ENCODE measurements at places on chromosomes 13 and 19.

DNA sequence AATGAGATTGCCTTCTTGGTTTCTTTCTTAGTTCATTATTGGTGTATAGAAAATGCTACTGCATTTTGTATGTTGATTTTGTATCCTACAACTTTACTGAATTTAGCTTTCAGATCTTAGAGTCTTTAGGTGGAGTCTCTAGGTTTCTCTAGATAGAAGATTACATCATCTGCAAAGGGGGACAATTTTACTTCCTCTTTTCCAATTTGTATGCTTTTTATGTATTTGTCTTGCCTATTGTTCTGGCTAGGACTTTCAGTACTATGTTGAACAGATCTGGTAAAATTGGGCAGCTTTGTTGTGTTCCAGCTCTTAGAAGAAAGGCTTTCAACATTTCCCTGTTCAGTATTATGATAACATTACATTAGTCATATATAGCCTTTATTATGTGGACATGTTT, 101.0 kb upstream of the SPRY2 start:
- no peak for DNase-seq
- H3K4me1 ChIP-seq: no peaks in the 10 kb centered on the region
- H3K4me3 ChIP-seq: no peak overlapping the region
- no peak overlapping the region for H3K27ac ChIP-seq
- no peaks in the 10 kb centered on the region for H3K27me3 ChIP-seq

- H3K4me3 ChIP-seq: no peak overlapping the region
- no peaks in the 10 kb centered on the region for H3K27me3 ChIP-seq
- no peak overlapping the region for H3K27ac ChIP-seq
- no peaks in the 10 kb centered on the region for H3K36me3 ChIP-seq
Measured at GRCh38 chr13:106212386-106213010, 323.0 kb downstream of the EFNB2 start.

DNA sequence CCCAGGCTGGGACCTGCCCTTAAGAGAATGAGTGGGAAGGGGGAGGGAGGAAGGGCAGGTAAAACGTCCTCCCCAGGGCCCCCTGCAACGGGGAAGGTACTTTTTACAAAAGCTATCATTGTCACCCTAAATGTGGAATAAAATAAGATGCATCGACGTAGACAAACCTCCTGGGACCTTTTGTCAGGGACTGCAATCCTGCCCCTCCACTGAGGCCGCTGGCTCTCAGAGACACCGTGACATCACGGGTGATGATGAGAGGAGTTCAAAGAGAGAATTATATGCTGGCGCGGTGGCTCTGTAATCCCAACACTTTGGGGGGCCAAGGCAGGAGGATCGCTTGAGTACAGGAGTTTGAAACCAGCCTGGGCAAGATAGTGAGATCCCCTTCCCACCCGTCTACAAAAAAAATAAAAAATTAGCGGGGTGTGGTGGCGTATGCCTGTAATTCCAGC, 1.8 kb upstream of the MYBPC2 start:
- H3K27ac ChIP-seq: no peak overlapping the region
- H3K4me1 ChIP-seq: peaks cover 27% of the 10 kb centered on the region
- H3K36me3 ChIP-seq: no peaks in the 10 kb centered on the region

DNA sequence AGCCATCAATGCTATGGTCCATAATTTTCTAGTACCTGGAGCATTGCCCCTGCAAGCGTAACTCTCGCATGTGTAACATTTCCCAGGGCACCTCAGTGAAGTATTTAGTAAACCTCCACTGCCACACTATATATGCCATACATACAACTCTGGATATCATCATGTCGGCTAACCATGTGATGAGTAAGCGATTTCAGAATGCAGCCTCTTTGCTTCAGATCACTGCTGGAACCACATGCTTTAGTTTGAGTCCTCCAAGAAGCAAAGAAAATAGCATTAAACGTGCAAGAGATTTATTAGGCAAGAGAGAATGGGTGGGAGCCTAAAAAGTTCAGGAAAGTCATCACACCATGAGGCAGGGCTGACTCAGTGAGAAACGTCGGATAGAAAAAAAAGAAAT, 635.6 kb upstream of the SLITRK5 start:
- DNase-seq: no peak
- no peaks in the 10 kb centered on the region for H3K36me3 ChIP-seq
- no peak overlapping the region for H3K4me3 ChIP-seq

GRCh38 chr13:85544756-85545155, 254.5 kb downstream of the SLITRK6 start:
- H3K27me3 ChIP-seq: no peaks in the 10 kb centered on the region
- H3K27ac ChIP-seq: no peak overlapping the region
- H3K36me3 ChIP-seq: no peaks in the 10 kb centered on the region
- no peak for DNase-seq

DNA sequence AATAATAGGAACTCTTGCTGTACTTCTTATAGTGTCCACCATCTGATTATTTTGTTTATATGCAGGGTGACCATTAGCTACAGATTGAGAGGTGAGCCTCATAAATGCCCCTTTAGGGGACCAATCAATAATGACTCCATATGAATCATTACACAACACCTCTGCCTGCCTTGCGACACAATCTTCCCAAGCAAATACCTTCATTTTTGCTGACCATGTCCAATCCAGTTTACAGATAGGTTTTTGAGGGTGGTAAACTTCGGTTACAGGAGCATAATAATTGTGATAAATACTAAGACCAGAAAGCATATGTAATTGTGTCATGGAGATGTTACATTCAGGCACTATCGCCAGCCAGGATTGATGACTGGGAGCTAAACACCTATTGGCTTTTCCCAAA, 23.6 kb upstream of the IL17D start:
- no peak for DNase-seq
- H3K4me1 ChIP-seq: peaks cover 6% of the 10 kb centered on the region

DNA sequence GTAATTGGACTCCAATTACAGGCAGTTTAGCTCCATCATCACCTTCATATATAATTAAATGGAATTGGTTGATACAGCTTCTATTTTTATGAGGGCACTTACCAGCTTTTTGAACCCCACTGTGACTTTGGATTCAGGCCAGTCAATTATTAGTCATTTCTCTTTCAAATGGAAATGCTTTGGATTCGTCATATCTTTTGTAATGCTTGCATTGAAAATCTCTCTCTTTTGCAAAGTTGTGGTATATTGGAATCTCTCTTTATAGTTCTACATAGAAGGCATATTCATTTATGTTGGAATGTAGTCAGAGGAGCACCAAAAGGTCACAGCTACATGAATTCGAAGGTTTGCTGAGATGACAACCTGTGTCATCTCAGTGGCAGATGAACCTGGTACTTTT, 1074.3 kb upstream of the SLC10A2 start:
- no peak for DNase-seq
- no peaks in the 10 kb centered on the region for H3K27me3 ChIP-seq
- H3K4me3 ChIP-seq: no peak overlapping the region
- no peaks in the 10 kb centered on the region for H3K36me3 ChIP-seq

GRCh38 chr19:1747285-1748114, 5.8 kb upstream of the ONECUT3 start:
- H3K36me3 ChIP-seq: no peaks in the 10 kb centered on the region
- DNase-seq: no peak
- H3K27ac ChIP-seq: no peak overlapping the region

GRCh38 chr13:39751805-39752204, 96.3 kb downstream of the COG6 start:
- DNase-seq: no peak
- no peaks in the 10 kb centered on the region for H3K4me1 ChIP-seq
- no peak overlapping the region for H3K4me3 ChIP-seq
- H3K27ac ChIP-seq: no peak overlapping the region

DNA sequence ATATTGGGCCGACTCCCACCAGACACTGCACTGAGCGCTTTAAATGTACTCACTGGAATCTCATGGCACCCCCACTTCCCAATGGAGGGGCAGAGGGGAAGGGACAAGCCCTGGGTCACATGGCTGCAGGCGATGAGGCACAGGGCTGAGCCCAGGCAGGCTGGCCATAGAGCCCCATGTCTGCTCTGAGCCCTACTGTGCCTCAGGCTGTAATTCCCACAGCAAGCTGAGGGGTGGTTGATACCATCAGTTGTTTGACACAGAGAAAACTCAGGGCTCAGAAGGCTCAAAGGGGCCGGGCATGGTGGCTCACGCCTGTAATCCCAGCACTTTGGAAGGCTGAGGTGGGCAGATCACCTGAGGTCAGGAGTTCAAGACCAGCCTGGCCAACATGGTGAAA, 25.1 kb downstream of the RFX1 start:
- H3K27me3 ChIP-seq: no peaks in the 10 kb centered on the region
- H3K4me3 ChIP-seq: no peak overlapping the region
- no peak overlapping the region for H3K27ac ChIP-seq

DNA sequence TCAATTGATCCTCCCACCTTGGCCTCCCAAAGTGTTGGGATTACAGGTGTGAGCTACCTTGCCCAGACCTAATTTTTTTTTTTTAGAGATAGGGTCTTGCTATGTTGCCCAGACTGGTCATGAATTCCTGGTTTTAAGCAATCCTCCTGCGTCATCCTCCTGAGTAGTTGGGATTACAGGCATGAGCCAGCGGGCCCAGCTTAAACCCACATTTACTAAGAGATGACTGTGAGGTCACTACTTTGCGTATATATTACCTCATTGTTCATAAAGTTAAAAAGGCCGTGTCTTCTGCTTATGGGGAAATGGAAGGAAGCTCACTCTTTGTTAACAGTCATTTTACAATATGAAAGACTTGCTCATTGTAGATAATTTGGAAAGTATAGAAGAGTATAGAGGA, 39.6 kb upstream of the C1QTNF9 start:
- no peak overlapping the region for H3K4me3 ChIP-seq
- peaks cover 4% of the 10 kb centered on the region for H3K36me3 ChIP-seq
- no peaks in the 10 kb centered on the region for H3K27me3 ChIP-seq
- no peak overlapping the region for H3K27ac ChIP-seq

DNA sequence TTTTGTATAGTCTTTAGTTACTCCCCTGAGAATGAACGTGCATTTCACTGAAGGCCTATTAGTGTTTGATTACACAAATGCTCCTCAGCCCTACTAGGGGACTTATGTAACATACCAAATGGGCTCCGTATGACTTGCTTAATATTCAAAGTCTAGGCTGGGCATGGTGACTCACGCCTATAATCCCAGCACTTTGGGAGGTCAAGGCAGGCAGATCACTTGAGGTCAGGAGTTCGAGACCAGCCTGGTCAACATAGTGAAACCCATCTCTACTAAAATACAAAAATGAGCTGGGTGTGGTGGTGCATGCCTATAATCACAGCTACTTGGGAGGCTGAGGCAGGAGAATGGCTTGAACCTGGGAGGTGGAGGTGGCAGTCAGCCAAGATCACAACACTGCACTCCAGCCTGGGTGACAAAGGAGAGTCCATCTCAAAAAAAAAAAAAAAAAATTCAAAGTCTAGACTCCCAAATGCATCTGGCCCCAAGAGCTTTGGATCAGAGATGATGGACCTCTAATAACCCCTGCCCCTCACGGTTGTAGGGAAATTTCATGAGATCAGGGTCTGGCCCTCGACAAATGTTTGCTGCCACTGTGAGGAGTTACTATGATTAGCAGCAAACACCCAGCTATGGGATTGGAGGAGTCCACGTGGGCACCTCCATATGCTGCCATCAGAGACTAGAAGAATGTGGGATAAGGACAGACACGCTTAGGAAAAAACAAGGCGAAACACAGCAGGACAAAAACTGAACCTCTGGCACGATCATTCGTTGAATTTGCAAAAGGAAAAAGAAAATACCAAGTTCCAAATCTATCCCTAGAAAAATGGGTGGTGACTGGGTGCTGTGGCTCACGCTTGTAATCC, 4.6 kb downstream of the FBXO17 start:
- H3K27me3 ChIP-seq: no peaks in the 10 kb centered on the region
- H3K36me3 ChIP-seq: no peaks in the 10 kb centered on the region
- no peak overlapping the region for H3K4me3 ChIP-seq
- H3K4me1 ChIP-seq: peaks cover 7% of the 10 kb centered on the region
- no peak overlapping the region for H3K27ac ChIP-seq
- DNase-seq: no peak

- no peaks in the 10 kb centered on the region for H3K4me1 ChIP-seq
- H3K27me3 ChIP-seq: no peaks in the 10 kb centered on the region
- H3K27ac ChIP-seq: no peak overlapping the region
- no peaks in the 10 kb centered on the region for H3K36me3 ChIP-seq
Measured at GRCh38 chr13:72314210-72314609, 413.2 kb downstream of the MZT1 start.

DNA sequence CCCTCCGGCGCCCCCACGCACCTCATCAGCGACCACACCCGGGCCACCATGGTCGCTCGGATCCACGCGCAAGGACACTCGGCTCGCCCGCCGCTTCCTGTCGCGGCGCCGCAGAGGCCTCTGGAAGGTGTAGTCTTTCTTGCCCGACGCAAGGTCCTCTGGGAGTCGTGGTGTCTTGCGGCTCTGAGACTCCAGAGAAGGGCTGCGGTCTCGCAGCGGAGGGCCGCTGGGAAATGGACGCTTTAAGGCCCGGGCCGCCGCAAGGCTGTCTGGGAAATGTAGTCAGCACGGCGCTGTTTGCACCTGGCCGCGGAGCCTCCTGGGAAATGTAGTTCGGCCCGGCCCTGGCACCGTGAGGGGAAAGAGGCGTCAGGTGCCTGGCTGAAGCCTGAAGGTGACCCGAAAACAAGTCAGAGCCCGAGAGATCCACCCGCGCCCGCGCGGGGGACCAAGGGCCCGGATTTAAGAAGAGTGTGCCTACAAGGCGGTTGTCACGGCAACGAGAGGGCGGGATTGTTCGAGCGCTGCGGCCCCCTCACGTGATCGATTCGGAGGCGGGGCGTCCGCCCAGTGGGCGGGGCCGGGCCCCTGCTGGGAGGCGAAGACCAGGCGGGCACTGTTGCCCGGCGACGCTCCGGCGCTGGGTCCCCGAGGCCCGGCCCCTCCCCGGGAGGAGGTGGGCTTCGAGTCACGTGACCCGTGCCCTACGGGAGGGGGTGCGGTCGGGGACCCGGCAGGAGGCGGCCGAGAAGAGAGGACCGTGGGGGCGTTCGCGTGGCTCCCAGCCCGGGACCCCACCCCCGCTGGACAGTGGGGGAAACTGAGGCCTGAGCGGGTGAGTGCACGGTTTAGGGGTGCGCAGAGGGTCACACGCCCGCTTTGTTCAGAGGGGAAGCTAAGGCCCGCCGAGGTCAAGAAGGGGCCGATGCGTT, at the start of the genes HSD11B1L and MICOS13:
Gene HSD11B1L (plus strand): TSS at position 591 of the 932 bp plus-strand sequence. CDS start 3,806 bp downstream, outside the sequence.
Gene MICOS13 (minus strand): TSS at position 80 of the 932 bp plus-strand sequence. CDS start 30 bp downstream, at position 50.
- H3K4me1 ChIP-seq: peaks cover 29% of the 10 kb centered on the region
- H3K36me3 ChIP-seq: peaks cover 40% of the 10 kb centered on the region
- peak; percentile 100 for DNase-seq
- peak within 1 kb of the TSS; percentile 97 for H3K27ac ChIP-seq

DNA sequence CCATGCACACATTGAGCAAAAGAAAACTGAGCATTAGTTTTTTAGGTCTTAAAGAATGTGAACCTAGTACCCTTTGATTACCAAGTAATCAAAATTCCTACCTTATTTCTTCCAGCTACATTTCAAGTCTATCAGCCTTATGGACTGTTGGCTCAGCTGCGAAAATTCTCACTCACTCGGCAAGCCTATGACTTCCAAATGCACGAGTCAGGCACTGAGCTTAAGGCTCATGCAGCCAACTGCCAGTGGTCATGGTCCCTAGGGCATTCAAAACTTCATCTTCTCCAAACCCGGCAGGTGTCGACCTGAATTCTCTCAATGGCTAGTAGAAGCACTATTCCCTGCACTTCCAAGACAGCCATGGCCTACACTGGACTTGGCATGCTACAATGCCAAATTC, 41.2 kb downstream of the RUBCNL start:
- H3K4me1 ChIP-seq: peaks cover 12% of the 10 kb centered on the region
- no peak for DNase-seq
- no peak overlapping the region for H3K4me3 ChIP-seq
- no peaks in the 10 kb centered on the region for H3K36me3 ChIP-seq

GRCh38 chr13:32650705-32651311, 64.6 kb downstream of the PDS5B start:
- H3K4me1 ChIP-seq: no peaks in the 10 kb centered on the region
- H3K27ac ChIP-seq: no peak overlapping the region
- H3K36me3 ChIP-seq: peaks cover 2% of the 10 kb centered on the region
- DNase-seq: peak; percentile 66
- no peak overlapping the region for H3K4me3 ChIP-seq
- no peaks in the 10 kb centered on the region for H3K27me3 ChIP-seq

Measured in spinal cord (tissue), 10 donors.